ENCODE measurements at places on chromosomes 3 and 15.
A peak's percentile ranks its signal among the peaks of the same experiment; 100 is the strongest.

DNA sequence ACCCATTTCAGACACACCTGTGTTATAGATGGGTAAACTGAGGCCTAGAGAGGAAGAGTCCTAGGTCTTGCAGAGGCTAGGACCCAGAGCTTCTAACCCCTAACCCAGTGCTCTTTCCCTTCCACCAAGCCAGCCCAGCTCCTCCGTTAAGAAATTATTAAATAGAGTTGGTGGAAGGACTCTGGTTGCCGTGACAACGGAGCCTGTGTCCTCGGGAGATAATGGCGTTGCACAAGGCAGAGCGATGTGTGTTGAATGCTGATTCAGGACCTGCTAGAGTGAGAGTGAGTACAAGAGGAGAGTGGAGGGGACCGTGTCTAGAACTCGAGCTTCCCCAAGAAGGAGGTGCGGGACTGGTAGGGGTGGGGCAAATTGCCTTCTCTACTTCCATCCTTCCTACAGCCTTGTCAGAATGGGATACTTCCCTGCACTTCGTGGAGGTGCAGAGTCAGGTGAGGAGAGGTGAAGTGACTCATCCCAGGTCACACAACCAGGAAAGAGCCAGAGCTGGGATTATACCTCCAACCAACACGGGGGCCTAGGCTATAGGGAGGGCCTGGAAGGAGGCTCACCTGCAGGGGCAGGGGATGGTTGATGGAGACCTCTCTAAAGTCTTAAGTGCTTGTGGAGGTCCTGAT is 8.6 kb downstream of the SLC6A1 start:
- peak; percentile 6 for DNase-seq

GRCh38 chr15:39144613-39145499 is 436.0 kb upstream of the THBS1 start:
- DNase-seq = no peak

DNA sequence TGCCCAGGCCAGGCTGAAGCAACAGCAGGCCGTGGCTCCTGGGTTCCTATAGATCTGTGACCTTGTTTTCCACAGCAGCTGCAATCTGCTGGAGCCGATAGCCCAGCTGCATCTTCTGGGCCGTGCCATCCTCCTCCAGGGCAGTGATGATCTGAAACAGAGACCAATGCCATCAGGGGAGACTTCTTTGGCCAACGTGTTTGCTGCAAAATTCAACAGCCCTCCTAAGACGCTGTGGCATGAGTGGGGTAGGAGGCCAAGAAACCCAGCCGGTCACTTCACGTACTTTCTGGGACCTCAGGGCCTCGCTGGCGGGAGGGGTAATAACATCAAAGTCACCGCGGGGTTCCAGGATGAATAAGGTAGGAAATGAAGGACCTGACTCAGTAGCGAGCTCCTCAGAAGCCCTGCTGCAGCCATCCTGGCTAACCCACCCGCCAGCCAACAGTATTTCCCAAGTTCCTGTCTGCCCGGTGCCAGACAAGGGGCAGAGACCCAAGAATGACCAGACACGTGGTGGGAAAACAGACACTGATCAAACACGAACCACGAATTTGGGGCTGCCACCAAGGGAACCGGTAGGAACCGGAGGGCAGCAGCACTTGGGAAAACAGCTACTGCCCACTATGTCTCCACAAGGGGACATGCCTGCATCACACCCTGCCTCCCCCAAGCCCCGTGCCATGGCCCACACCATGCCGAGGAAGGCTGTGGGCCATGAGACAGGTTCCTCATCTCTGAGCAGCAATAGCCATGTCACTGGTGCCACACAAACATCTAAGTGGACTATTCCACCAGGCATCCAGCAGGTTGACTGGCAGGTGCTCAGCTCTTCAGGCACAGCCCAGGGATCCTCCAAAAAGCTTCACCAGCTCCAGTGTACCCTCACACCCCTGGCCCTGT is 25.2 kb downstream of the PLXNB1 start:
- no peak for DNase-seq

GRCh38 chr15:70559265-70560239 is 203.8 kb downstream of the UACA start:
- DNase-seq = peak; percentile 61

DNA sequence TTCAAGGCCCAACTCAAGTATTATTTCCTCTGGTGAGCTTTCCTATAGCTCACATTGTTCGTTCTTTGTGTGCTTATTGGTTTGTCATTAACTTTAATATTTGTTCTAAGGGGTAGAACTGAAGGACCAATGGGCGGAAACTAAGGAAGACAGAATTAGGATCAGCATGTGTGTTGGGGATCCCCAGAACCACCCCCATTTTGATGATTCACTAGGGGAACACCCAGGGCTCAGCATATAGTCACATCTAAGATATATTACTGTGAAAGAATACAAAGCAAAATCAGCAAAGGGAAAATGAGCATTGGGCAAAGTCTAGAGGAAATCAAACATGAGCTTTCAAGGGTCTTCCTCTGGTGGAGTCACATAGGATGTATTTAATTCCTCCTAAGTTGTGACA is 76.9 kb downstream of the TIMP4 start:
- DNase-seq = no peak

GRCh38 chr3:12793701-12794100 is 2.8 kb upstream of the CAND2 start:
- peak; percentile 18 for DNase-seq

GRCh38 chr3:67648229-67648628 is 6.2 kb downstream of the SUCLG2 start:
- DNase-seq = peak; percentile 15

DNA sequence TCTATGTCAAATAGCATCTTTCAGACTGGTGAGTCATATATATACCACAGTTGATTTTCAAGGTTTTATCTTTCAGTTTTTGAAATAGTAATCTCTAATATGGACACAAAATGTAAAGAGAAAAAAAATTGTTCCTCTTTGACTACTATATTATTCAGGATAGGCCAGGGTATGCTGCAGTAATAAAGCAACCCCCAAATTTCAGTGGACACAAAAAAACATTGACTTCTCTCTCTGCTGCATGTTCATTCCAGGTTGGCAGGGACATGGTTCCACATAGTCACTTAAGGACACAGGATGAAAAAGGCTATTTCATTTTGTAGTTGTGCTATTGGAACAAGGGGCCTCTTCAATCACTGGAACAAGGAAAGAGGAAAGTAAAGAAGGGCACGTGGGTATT is 28.6 kb downstream of the BMF start:
- DNase-seq = no peak

DNA sequence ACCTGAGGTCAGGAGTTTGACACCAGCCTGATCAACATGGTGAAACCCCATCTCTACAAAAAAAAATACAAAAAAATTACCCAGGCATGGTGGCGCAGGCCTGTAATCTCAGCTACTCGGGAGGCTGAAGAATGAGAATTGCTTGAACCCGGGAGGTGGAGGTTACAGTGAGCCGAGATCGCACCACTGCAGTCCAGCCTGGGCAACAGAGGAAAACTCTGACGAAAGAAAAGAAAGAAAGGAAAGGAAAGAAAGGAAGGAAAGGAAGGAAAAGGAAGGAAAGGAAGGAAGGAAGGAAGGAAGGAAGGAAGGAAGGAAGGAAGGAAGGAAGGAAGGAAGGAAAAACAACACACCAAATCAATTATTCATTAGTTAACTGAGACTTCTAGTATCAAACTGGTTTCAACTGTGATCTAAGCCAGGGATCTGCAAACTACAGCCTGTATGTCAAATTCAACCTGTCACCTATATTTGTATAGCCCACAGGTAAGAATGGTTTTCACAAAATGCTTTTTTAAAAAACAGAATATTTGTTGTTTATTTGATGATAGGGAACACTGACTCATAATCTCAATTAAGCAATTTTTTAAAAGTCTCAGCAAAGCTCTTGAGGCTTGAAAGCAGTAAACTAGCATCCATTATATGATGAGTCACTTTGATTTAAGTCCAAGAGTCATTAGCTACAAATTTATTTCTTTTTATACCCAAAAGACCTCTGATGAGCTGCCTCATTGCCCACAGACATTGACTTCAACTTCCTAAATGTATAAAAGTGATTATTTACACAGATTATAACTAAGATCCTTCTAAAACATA is 127.6 kb downstream of the TBL1XR1 start:
- DNase-seq = peak; percentile 17

DNA sequence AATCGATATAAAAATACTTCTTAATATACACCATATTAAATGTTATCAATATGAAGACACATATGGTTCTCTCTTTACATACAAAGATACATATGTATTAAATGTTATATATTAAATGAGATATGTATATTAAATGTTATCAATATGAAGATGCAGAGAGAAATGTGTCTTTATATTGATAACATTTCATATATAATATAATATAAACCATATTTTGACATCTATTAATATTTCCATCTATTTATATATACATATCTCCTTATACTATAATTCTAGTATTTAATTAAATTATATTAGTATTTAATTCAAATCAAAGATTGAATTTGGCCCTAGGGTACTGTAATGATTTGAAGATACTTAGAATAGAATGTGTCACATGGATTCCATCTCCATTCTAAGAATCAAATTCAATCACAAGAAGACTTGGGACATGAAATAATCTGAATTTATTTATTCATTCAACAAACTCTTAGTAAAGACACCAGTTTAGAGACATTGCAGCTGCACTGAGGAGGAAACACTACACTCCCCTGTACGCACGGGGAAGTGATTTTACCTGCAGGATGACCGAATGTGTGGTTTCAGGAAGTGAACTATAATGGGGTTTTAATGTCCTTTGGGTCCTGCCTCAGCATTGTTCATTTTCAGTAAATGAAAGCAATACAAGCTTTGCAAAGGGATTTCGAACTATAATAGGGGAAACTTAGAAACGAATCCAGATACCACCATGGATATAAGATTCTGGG is 365.1 kb downstream of the MECOM start:
- no peak for DNase-seq

GRCh38 chr3:150885535-150885934 is 19.7 kb downstream of the MINDY4B start:
- DNase-seq = no peak

- DNase-seq = no peak
Measured at GRCh38 chr15:74129586-74130154, 716 bp upstream of the ISLR2 start.

GRCh38 chr3:127485396-127486170 is 105.0 kb downstream of the TPRA1 start:
- DNase-seq = no peak

DNA sequence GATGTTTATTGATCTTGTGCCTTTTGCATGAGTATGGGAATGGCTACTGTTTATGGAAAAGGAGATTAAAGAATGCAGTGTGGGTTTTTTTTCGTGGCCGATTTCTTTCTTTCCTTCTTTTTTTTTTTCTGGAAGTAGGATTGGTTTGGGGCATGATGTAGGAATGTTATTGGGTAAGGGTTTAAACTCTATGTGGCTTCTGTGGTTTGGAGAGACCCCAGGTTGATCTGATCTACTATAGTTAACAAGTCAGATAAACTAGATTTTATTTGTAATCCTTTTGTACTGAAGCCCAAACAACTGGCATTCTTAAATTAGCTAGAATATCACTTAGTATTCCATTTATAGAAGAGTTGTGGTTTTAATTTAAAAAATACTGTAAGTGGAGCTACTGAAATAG is 304.8 kb downstream of the LPP start:
- no peak for DNase-seq

GRCh38 chr3:72081471-72082185 is 296.7 kb upstream of the PROK2 start:
- DNase-seq = no peak

GRCh38 chr3:71206305-71207165 is 377.0 kb downstream of the FOXP1 start:
- no peak for DNase-seq

DNA sequence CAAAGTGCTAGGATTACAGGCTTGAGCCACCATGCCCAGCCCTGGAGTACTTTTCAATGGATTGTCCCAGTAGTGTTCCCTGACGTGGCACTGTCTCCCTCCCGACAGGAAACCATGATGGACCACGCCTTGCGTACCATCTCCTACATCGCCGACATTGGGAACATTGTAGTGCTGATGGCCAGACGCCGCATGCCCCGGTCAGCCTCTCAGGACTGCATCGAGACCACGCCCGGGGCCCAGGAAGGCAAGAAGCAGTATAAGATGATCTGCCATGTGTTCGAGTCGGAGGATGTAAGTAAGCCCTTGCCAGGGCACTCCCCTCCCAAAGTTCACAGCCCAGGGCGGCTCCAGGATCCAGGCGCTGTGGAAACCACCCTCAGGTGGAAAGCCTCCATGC is 168.1 kb downstream of the NSMCE3 start:
- DNase-seq = no peak

DNA sequence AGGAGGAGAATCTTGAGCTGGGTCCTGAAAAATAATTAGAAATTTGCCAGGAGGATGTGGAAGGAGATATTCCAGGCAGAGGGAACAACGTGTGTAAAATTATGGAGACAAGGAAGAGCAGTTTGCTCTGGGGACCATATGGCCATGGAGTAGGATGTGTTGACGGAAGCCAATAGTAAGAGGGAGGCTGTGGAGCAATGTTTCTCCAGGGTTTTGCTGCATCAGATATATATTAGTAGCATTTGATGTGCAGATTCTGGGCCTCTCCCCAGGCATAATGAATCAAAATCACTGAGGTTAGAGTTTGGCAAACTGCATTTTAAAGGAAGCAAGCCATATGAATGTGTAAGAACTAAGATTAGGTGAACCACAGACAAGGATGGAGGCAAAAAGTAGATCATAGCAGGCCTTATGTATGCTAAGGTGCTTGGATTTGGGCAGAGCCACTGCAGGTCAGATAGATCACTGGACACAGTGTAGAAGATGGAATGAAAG is 192.9 kb upstream of the IL12A start:
- DNase-seq = no peak

GRCh38 chr3:53885239-53885638 is 3.3 kb upstream of the ACTR8 start:
- peak; percentile 42 for DNase-seq

GRCh38 chr3:120682095-120682681 is at the start of gene HGD:
HGD (minus strand) TSS chr3:120682239; CDS start chr3:120682111, 128 bp downstream.
- DNase-seq = no peak

Data from cardiac fibroblast (primary cell).